Activated effector memory CD4-positive, alpha-beta T cell treated with anti-CD3 and anti-CD28 coated beads, Interleukin-2, amount 50 U/mL, for 16 hours (primary cell): ENCODE measurements at places on chromosomes 6 and 20.

GRCh38 chr6:128121190-128121589 lies 220.3 kb upstream of the THEMIS start:
- DNase-seq, result no peak

GRCh38 chr6:153511896-153512496 lies 380.9 kb upstream of the RGS17 start:
- no peak for DNase-seq

GRCh38 chr6:4902363-4902762 lies 101.5 kb downstream of the RPP40 start:
- DNase-seq, result no peak

- no peak for DNase-seq
These were observed 34.3 kb downstream of the ADGRF1 start for GRCh38 chr6:47007657-47008396.

DNA sequence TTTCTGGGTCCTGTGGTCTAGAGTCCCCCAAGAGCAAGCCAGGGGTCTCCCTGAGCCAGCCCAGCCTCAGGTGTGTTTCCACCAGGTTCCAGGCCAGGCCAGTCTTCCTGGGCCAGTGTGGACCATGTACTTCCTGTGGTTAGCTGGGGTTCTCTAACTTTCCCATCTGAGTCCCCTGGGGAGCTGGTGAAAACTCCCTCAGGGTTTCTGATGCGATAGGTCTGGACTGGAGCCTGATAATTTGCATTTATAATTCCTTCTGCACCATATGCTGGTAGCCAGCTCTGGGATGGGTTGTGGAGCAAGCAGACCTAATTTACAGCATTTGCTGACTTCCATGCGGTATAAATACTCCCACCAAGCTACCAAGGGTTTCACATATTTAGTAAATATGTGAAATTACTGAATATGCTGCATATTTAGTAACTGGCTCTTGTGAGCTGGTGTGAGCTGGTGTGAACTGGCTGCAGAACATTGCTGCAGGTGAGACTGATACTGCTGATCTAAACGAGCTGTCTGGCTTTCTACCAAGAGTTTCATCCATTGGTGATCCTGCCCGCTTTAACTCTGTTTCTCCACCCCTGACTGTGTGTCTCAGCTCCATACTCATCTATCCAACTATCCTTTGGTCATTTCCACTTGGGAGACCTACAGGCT lies 62.6 kb downstream of the RIN2 start:
- DNase-seq, result no peak
